Stimulated activated CD4-positive, alpha-beta T cell treated with anti-CD3 and anti-CD28 coated beads, TNF-alpha, amount 100 ng/mL, for 24 hours (primary cell): ENCODE measurements at places on chromosomes 11 and 22.

DNA sequence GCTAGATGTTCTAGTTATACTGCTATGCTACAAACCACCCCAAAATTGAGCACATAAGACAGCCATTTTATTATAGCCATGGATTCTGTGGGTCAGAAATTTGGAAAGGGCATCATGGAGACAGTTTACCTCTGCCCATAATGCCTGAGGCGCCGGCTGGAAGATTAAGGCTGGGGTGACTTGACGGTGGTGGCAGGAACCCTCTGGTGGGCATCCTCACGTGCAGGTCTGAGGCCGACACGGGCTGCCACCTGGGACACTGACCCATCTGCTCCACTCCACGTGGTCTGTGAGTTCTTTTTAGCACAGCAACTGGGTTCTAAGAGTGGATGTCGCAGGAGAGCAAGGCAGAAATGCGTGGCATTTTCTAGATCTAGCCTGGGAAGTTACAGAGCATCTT lies 40.0 kb upstream of the PRDM11 start:
- DNase-seq: no peak

DNA sequence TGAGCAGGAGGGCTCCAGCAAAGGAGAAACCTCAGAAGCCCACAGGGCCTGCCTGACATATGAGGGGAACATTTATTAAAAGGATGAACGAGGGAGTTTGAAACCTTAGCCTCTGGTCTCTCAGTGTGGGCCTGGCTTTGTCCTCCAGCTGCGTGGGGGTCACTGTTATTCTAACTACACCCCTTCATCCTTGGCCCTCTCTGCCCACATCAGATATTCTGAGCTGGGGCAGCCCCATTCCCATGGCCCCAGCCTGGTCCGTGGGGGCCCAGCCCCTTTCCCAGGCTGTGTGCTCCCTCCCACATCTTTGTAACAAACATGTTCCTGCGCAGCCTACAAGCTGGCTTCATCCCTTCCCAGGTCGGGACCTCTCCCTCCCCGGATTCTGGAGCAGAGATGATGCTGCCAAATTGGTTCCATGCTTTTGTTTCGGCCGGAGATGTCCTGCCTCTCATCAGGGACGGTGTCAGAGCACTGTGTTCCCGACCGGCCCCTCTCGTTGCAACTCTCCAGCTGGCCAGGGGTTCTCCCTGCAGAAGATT lies 4.0 kb downstream of the FXYD6 start:
- no peak for DNase-seq

GRCh38 chr11:1125803-1126202 lies 31.9 kb upstream of the MUC5AC start:
- DNase-seq: no peak

DNA sequence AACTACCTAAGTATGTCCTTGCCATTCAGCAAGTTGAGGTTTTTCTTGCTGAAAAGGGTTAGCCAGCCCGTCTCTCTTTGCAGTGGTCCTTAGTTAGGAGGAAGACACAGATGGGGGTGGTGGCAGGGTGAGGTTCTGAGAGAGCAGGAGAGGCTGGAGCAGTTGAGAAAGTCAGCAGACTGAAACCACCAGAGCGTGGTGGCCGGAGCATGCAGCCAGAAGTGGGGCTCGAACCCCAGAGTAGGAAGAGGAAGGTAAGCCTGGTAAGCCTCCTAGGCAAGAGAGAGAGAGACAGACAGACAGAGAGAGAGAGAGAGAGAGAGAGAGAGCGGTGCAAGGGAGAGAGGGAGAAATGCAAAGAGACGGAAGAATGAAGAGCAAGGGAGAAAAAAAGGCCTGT lies 9.2 kb upstream of the SCN4B start:
- DNase-seq: no peak

GRCh38 chr11:114556135-114556534 lies 3.5 kb downstream of the NXPE1 start:
- DNase-seq: no peak

DNA sequence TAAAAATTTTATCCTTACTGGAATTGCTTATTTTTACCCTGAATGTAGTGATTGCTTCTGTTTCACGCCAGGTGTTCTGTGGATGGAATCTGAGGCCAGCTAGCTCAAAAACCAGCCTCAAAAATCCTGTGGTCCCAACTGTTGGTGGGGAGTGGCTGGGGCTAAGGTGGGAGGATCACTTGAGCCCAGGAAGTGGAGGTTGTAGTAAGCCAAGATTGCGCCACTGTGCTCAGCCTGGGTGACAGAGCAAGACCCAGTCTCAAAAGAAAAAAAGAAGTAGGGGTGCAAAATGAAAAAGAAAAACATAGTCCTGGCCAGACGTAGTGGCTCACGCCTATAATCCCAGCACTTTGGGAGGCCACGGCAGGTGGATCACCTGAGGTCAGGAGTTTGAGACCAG lies 27.0 kb upstream of the SLC5A1 start:
- DNase-seq: no peak

DNA sequence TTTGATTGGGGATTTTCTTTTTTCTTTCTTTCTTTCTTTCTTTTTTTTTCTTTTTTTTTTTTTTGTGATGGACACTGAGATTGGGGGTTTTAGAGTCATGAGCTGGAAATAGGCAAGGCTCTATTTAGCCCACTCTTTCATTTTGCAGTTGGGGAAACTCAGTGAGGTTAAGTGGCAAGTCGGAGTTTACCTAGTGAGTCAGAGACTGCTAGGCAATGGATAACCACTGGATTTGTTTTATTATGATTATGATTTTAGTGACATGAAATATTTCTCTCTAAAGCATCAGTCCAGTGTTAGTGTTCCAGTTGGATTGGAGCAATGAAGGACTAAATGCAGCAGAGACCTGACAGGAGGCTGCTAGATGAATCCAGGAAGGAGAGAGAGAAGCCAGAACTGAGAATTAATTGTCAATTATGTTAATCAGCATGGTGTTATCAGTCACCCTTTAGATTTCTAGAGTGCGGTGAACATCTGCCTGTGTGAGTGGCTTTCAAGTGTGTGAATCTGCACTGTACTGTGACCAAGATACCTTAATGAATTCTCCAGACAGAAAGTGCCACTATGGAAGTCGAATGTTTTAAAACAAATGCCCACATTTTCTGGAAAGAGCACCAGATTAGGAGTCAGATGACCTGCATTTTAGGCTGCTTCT lies 10.9 kb downstream of the BMAL1 start:
- DNase-seq: no peak

- no peak for DNase-seq
These were observed 40.5 kb downstream of the GRAMD4 start for GRCh38 chr22:46660604-46661201.

- no peak for DNase-seq
These were observed 15.1 kb upstream of the ATXN10 start for GRCh38 chr22:45656577-45656976.

DNA sequence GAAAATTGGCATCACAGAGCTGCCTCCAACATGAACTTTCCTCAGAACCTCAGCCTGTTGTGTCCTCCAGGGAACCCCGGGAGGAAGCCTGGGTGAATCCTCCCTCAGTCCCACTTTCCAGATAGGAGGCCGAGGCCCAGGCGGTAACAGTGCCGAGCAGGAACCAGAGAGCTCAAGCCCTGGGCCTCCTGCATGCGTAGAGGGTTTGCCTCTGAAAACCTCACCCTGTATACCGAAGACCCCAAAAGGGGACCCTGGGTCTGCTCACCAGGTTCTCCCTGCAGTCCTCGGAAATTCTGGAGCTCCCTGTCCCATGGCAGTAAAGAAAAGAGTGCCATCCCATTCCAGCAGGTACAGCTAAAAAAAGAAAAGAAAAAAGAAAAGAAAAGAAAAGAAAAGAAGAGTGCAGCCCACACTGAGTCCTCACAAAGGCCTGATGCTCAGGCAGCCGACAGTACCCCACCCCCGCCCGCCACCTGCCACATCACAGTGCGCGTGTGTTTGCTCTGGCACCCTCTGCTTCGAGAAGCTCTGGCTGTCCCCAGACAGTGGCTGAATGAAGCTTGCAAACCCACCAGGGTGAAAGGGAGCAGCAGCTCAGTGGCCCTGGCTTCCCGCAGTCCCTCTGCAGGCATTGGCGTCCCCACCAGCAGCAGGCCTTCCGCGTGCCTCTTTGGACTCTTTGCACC lies 28.4 kb upstream of the FADD start:
- DNase-seq: no peak

- DNase-seq: no peak
These were observed 484.9 kb downstream of the NTM start for GRCh38 chr11:131855320-131855719.

DNA sequence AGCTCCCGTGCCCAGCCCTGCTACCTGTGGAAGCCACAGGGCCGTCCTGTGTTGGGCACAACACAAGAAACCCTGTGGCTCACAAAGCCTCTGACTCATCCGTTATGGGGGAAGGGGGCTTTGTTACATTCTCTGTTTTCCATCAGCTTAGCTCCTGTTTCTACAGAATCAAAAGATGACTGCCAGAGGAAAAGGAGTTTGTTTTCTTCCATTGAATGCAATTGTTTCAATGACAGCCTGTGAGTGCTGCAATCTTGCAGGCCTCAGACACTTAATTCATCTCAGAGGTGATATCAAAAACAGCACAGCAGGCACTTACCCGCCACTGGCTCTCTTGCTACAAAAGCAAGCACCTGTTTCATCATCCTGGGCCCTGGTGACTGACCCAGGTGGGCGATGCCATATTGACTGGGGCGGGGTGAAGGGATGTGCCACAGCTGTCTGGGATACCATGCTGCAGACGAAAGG lies 194.3 kb downstream of the OPCML start:
- DNase-seq: no peak

DNA sequence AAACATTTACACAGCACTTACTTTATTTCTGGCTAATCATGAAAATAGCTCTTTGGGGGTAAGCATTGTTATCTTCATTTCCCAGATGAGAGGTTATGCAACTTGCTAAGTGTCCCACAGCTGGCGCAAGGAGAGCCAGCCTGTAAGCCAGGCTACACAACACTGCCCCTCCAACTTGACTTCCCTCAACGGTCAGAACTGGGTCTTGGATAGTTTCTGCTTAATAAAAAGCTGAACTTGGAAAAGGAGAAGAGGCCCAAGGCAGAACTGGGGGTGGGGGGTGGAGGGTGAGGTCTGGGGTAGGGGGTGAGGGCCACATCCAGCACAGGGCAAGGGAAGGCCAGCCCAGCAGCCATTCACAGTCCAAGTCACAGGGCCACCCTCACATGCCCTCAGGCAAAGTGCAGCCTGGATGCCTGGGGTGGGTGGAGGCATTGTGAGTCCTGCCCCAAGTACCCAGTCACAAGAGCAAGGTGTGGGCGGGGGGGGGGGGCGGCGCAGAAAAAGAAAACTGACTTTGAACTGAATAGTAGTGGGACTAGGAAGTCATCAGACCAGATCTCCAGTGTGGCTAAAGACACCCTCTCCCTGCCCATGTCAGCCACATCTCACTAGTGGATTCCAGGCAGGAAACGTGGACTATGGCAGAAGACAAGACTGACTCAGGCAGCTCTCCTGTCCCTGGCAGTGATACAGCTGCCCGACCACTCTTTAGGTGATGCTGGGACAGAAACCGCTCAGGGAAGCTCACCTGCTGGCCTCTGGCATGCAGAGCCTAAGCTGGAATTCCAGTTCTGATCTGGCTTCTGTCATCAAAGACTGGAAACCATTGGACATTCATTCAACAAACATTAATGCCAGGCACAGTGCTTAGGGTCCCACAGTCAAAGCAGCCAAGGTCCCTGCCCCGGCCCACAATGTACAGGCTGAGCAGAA lies 52.4 kb downstream of the PACSIN2 start:
- no peak for DNase-seq

GRCh38 chr22:21861851-21862250 lies 5.6 kb downstream of the MAPK1 start:
- no peak for DNase-seq

DNA sequence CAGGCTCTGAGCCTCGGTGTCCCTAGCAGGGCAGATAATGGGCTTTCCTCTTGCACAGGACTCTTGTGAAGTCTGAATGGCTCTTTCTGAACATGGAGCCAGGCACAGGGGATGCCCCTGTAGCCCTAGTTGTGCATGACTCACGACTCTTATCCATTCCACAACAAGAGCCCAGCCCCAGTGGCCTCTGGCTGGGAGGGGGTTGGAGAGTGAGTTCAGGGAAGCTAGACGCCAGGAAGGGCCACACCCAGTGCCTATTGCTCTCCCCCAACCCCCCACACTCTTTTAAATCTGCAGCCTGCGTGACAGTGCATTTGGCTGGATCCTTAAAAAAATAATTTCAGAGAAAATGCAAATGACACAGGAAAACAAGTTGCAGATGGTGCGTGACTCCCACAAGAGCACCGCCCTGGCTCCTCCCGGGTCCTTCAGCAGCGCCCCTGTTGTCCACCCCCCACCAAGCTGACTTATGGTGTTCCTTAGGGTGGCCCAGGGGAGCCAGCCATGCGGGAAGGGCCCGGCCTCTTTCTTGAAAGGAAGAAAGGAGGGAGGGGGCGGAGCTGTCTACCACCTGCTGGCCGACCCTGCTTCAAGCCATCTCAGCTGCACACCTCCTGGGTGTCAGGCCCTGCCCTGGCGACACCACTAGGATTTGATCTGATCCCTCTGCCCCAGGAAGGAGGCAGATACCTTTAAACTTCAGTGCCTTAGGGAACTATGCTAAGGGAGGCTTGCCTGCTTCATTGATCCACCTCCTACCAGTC lies 74.7 kb downstream of the MN1 start:
- DNase-seq: no peak

DNA sequence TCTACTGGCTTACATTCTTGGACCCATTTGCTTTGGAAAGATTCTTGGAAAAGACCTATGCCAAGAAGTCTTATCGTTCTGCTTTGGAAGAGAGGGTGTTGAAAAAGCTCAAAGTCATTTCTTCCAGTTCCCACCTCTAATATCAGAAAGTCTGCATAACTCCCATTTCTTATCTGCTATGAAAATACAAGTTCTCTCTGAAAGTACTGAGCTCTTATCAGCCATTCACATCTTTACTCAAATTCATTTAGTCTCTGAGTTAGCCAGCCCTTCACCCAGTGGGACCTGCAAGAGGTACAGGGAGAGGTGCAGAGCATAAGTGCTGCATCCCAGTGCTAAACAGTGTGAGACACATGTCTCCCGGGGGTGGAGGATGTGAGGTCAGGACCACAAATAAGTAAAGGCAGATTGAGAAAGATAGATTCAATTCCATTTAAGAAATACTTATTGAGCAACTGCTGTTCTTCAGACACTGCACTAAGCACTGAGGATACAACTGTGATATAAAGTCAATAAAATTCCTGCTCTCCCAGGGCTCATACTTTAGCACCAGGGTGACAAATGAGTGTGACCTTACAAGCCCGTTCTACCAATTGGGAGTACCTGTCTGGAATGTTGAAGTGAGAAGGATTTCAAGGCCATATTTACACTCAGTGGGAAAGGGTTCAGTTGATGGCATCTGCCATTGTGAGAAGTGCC lies 76.7 kb downstream of the PISD start:
- DNase-seq: no peak

GRCh38 chr11:112548641-112549040 lies 288.0 kb upstream of the PLET1 start:
- DNase-seq: no peak

GRCh38 chr11:122319691-122320620 lies 203.9 kb upstream of the BLID start:
- DNase-seq: no peak

- DNase-seq: no peak
These were observed 1227.2 kb downstream of the JRKL start for GRCh38 chr11:97617031-97617430.
